ENCODE measurements at places on chromosomes 5 and 9.
A peak's percentile ranks its signal among the peaks of the same experiment; 100 is the strongest.

GRCh38 chr9:72794946-72795345 is 157.9 kb downstream of the ALDH1A1 start:
- DNase-seq: no peak

GRCh38 chr9:78031444-78031892 is at the start of gene GNAQ:
TSS of gene GNAQ (minus strand) at chr9:78031811. CDS start at chr9:78031235, 576 bp downstream.
- no peak for DNase-seq

GRCh38 chr9:72140586-72140985 is 8.7 kb upstream of the GDA start:
- DNase-seq: no peak

DNA sequence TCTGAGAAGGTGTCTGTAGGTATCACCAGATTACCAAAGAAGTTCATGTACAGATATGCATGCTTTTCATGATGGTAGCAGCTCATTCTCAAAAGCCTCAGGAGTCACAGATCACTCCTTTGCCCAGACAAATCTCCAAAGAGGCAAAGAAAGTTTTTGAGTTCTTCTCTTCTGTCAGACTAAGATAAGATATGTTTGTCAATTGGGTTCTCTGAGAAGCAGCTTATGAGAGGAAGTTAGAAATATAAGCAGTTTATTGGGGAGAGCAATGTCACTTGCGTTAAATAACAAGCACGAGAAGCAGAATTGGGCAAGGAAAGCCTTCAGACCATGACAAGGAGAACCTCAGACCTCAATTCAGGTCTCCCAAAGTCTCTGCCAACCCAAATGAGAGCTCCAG is 219.2 kb upstream of the KLF4 start:
- DNase-seq: no peak

DNA sequence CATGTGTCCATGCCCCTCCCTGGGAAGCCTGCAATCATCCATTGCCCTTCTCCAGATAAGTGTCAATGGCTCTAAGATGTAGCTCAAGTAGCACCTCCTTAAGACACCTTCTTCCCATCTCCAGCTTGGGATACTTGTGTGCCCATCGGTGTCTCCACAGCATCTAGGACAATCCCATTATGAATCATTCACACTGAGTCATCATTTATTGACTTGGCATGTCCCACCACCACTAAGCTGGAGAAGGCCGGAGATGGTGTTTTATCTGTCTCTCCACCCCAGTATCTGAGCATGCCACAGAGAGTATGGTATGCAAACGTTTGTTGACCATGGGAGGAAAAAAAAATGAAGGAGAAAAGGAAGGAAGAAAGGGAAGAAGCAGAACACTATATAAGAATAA is 342.2 kb downstream of the TRIM32 start:
- no peak for DNase-seq

GRCh38 chr5:119406551-119407110 is 45.7 kb upstream of the HSD17B4 start:
- DNase-seq: no peak

DNA sequence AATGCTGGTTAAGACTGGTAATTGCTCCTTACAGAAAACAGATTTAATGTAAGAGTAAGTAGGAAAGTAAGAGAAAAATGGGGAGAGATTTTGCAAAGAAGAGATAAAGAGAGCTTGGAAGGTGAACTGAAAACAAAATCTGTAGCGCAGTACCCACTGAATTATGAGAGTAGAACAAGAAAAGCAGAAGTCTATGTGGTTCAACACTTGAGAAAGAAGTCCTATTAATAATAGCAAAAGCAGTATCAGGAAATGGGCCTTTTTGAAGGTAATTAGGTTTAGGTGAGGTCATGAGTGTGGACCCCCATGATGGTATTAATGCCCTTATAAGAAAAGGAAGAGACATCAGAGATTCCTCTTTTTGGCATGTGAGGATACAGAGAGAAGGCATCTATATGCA is 460.6 kb downstream of the CETN3 start:
- no peak for DNase-seq

DNA sequence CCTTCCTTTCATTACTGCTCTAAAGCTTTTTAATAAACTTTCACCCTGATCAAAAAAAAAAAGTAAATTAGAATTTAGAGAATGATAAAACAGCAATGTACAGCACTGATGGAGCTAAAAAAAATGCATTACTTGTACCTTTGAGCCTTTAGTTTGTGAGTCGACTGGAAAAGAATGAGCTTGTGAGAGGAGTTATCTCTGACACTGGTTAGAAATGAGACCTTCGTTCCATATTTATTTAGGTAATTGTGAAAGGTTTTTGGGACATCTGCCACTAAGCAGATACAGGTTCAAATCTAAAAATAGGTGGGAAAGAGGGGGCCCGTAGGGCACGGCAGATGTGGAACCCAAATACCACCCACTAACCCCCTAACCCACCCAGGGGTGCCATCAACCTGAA is 376.8 kb downstream of the ICE1 start:
- no peak for DNase-seq

DNA sequence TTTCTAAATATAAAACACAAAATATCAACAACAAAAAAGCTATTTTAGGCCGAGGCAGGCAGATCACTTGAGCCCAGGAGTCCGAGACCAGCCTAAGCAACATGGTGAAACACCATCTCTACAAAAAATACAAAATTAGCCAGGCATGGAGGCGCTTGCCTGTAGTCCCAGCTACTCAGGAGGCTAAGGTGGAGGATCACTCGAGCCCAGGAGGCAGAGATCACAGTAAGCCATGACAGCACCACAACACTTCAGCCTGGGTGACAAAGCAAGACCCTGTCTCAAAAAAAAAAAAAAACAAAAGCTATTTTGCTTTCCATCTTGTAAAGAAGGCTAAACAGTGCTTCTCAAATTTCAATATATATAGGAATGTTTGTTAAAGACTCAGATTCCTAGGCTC is 11.3 kb downstream of the C5orf15 start:
- no peak for DNase-seq

DNA sequence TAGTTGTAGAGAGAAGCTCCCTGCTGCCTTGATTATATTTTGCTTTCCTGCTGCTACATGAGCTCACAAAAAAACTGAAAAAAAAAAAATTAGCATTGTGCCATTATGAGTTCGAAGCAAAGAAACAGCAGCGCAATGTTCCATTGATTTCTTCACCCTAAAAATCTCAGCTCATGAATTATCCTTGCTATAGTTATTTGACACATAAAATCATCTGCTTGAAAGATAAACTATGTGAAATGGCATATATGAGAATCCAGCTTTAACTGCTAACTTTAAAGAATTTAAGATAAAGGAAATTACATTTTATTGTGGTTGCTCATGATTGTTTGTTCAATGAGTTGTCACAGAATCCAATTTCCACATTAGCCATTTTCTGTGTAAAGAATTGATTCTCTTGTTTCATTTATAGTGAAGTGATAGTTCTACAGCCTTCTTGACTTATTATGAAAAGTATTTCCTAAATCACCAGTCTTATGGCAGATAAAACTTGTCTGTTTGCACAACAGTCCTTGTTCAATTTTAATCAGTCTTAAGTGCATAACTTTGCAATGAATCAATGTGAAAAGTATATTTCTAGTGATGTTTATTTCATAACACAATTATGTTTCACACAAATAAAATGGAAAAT is 1275.0 kb upstream of the CDH9 start:
- DNase-seq: no peak

- peak; percentile 68 for DNase-seq
Observed at GRCh38 chr5:134577796-134578577, 52.5 kb downstream of the JADE2 start.

DNA sequence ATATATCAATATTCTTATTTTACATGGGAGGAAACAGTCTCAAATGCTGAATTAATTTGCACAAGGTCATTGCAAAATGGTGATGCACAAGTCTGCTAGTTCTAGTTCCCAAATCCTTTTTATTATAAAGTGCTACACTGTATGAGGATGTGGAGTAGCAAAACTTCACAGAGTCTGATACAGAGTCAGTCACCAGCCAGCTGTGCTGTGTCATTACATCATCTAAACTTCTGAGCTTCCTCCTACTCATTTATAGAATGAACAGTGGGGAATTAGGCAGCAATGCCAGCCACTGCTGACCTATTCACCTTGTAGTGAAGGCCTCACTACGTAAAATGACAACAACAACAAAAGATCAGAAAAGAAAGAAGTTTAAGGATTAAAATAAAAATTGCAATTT is 357.8 kb downstream of the TMEM167A start:
- peak; percentile 64 for DNase-seq

DNA sequence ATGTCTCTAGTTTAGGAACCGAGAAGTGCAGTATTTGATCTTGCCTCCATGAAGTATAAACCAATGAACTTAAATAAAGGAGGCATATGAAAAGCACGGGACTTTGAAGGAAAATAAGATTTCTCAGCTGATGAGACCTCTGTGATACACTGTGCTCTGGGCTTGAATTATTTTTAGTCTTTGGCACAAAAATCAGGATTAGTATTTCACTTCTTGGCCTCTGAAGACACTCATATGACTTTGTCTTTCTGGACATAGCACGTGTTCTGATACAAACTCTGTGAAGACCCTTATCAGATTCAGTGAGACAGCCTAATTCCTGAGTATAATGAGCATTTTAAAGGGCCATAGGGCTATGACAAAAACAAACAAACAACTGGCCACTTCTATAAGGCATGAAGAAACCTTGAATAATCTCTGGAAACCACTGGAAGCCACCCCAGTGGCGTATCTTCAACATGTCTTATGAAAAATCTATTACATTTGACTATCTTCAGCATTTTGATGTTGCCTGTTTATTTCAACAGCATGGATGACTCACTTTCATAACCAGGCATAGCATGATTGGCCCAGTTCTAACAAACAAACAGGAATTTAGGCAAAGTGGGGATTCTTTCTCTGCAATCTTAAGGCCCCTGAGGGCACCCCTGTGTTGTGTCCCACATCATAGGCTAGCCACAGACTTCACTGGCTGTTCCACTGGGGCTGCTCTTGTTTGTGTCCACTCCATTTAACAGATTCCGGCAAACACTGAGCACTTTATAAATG is 90.3 kb upstream of the ZNF462 start:
- DNase-seq: no peak

GRCh38 chr5:159001247-159001646 is 98.5 kb downstream of the EBF1 start:
- no peak for DNase-seq

GRCh38 chr9:36980148-36980974 is 53.7 kb downstream of the PAX5 start:
- no peak for DNase-seq

GRCh38 chr5:56607551-56607950 is 207.8 kb upstream of the MAP3K1 start:
- peak; percentile 38 for DNase-seq

DNA sequence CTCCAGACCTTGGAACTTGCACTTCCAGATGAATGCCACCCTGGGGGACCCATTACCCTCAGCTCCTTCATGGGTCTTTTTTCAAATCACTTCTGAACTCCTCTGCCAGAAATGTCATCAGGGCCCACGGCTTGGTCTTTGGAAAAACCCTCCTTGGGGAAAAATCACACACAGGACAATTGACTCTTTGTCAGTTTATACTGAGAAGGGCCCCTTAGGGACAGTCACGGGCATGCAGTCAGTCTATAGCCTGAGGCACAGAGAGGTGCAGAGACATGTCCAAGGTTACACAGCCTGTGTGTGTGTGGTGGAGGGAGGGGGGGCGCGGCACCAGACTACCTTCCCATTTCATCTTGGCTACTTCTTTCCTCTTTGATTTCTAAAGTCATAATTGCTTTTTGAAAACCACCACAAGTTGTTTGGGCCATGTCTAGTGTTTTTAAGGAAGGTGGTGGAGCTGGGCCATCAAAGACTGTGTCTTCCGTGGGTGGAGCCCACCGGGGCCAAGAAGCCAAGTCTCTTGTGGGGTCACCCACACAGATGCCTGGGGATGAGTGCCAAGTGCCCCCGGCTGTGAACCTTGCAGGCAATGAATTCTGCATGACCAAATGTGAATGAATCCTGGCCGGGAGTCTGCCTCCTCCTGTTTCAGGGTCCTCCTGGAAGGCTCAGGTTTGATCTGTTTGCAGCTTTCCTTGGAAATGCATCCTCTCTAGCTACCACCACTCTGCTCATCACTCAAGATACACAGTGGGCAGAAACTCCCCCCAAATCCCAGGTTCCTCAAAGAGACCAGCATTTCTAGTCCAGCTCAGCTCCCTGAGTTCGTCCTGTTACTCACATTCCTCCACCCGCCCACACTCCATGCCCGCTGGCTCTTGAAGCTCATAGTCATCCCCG is 200.1 kb upstream of the TBC1D2 start:
- peak; percentile 17 for DNase-seq

DNA sequence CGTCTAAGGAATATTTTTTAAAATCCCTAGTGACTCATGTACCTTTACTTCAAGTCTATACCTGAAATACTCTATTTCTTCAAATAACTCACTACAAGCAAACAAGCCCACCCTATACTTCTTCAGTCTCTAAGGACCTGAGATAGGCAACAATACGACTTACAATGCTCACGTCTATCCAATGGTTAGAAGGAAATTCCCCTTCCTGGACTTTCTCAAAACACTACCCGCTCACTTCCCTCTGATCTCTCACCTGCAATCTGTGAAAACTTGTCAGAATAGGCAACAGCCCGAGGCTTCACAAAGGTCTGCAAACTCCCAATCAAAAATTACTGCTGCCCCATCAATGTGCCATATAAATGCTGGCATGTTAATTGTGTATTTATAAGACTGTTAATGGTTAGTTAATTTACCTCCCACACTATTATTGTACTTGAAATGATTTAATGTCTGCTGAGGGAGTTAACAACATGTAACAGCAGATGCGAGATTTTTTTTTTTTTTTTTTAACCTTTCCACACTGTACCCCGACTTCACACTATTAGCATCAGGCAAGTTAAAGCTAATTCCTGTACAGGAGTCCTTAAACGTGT is 27.3 kb downstream of the MAPKAP1 start:
- no peak for DNase-seq

- DNase-seq: no peak
Observed at GRCh38 chr5:90368454-90369246, 40.9 kb downstream of the CETN3 start.

DNA sequence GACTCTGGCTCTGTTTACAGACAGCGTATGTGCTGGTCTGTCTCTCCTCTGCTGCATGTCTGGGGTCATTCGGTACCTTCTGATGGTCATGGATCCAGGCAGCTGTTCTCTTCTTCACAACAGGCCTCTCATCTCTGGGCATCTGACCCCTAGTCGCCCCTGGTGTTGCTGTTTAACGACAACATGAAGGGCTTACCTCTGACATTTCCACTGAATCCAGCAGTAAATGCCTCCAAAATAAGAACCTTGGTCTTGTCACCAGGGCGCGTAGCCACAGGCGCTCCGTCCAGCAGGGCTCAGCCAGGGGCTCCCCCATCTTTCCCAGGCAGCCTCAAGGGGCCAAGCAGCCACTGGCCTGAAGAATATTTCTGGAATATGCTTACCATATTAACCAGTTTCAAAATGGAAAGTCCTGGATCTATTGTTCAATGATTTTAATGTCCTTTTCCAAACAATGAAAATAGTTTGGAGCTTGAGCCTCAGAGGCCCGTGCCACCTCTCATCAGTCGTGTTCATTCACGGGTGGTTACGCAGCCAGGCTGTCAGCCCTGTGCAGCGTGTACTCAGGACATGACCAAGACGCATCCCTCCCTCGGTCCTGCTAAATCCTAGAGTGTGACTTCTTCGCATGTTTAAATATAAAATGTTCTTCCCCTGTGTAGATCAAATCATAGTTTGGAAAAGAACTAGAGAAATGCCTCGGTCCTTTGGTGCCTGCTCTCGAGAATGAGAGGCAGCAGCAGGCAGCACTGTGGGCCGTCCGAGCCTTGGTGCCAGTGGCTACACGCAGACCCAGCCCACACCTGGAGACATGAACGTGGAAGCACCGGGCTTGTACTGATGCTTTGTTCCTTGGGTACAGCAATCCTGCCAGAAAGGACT is 30.1 kb upstream of the LRRC14B start:
- no peak for DNase-seq
